ENCODE measurements at places on chromosomes 7 and 10. TPM values are rescaled to one million over a fixed set of nuclear protein-coding genes. Genes with fewer than 3 reads are reported as not detected.

DNA sequence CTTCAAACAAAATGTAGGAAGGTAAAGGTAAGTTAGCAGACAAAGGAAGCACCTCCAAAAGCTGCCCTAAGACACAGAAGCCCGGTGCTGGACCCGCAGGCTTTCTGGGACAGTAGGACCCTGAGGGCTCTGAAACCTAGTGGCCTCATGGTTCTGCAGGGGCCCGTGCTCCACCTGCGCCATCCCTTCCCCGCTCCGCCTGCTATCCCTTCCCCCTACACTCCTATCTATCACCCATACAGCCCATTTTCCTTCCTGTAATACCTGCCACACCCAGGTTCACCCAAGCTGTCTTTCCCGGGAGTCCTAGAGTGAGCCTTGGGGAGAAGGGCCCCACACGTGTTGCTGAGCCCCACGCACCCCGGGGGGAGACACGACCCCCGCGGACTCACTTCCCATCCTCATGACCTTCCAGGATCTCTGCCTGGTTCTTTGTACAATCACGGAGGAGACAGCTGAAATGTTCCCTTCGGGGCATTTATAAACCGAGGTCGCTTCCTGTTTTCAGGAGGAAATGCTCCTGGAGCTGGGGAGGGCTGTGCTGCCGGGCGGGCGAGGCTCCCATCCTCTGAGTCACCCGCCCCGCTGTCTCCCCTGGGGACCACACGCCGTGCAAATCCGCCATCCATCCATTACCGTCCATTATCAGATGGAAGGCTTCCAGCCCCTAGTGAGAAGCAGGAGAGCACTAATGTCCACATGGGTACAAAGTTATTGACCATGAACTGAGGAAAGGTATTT lies 251.7 kb upstream of the PITRM1 start:
- H3K4me1 ChIP-seq, result peaks cover 2% of the 10 kb centered on the region
- no peaks in the 10 kb centered on the region for H3K27me3 ChIP-seq
- no peak for DNase-seq
- peak overlapping the region; percentile 54 for H3K27ac ChIP-seq
- no peak overlapping the region for H3K4me3 ChIP-seq

DNA sequence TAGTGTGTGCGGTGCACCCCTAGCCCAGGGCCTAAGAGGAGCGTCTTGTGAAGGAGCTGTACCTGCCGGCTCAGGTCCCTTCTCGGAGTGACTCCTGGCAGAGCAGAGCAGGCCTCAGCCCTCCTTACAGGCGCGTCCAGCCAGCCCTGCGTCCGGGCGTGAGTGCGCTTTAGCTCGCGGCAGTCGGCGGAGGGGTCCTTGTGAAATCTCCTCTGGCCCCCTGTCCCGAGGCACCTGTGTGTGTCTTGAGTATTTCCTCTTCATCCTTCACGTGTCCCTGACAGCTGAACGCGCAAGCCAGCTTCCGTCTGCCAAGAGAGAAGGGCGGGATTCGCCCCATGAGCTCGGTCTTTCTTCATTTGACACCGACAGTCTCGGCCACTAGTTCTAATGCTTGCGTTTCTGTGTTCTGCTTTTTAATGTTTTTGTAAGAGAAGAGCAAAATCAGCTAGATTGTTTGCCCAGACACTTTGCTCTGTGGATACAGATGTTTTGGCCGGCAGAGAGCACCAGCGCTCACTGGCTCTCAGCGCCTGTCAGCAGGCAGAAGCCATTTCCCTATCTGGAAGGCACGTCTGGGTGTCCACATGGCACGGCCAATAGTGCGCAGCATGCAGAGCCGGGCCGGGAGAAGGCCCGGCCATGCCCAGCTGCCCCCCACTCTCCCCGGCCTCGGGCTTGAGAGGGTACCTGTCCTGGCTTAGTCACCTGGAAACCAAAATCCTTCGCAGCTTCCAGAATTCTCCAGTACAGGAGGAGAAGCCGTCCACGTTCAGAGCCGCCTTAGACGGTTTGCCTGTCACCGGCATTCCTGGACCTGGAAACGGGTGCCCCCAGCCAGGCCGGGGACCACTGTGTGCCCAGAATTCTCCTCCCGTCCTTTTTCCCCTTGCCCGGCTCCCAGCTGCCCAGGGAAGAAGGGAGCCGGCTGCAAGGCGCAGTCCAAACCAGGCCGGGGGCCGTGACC lies 7.0 kb downstream of the GET4 start:
- no peak for DNase-seq
- no peak overlapping the region for H3K4me3 ChIP-seq
- H3K27me3 ChIP-seq, result no peaks in the 10 kb centered on the region
- peak overlapping the region; percentile 57 for H3K27ac ChIP-seq
- H3K4me1 ChIP-seq, result peaks cover 86% of the 10 kb centered on the region

DNA sequence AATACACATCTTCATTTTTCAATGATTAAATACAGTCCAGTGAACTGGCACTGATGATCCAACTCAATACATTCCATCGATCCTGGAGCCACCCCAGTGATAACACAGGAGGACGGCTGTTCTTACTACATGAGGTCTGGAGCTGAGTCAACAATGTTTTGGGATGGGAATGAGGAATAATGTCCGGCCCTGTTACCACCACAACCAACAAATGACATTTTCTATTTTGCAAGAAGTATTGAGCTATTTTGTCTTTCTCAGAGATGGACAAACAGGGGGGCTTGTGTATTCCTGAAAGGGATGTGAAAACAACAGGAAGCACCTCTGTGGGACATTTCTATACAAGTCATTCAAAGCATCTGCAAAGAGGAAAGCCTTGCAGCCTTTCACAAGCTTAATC lies 249.2 kb downstream of the PARD3 start:
- H3K36me3 ChIP-seq, result no peaks in the 10 kb centered on the region
- no peak for DNase-seq
- no peak overlapping the region for H3K27ac ChIP-seq
- no peak overlapping the region for H3K4me3 ChIP-seq
- H3K4me1 ChIP-seq, result peaks cover 11% of the 10 kb centered on the region

DNA sequence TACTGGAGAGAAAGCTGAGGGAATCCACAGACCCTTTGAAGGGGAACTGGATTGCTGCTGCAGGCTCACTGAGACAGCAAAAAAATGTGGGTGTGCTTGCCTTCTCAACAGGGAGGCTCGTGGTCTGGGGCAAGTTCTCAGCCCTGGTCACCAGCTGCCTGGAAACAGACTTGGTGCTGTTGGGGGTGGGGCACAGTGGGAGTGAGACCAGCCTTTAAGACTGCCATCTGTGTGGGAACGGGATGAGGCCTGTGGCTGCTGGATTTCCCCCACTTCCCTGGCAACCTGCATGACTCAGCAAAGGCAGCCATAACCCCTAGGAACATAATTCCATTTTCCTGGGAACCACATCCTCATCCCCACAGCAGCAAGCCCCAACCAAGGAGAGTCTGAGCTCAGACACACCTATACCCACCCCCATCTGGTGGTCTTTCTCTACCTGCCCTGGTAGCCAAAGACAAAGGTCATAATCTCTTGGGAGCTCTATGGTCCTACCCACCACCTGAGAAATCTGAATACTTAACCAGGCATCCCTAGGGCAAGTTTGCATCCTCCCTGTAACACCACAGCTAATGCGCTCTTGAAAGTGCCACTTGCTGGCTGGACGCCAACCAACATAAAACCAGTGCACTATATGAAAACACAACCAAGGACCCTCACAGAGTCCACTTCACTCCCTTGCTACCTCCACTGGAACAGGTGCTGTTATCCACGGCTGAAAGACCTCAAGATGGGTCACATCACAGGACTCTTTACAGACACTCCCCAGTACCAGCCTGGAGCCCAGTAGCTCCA lies 45.0 kb upstream of the TFEC start:
- H3K27ac ChIP-seq, result no peak overlapping the region
- no peaks in the 10 kb centered on the region for H3K4me1 ChIP-seq

GRCh38 chr7:134854816-134855215 lies 75.4 kb downstream of the CALD1 start:
- no peaks in the 10 kb centered on the region for H3K27me3 ChIP-seq
- peaks cover 2% of the 10 kb centered on the region for H3K4me1 ChIP-seq
- no peak overlapping the region for H3K27ac ChIP-seq
- DNase-seq, result no peak

DNA sequence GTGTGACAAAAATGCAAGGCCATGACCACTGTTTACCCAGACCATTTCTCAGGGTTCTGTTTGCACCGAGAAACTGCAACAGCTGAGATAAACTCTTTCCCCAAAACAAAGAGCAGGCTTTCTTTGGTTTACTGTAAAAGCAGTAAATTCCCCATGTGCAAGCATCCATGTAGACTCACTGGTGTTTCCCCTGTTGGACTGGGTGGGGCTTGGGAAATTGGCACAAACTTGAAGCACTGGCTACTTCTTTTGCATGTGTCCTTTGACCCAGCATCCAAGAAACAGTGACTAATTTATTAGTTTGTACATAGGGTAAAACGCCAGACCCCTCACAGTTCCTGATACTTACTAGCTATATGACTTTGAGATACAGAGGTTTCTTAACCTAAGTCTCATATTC lies 12.3 kb downstream of the IQUB start:
- H3K4me1 ChIP-seq, result no peaks in the 10 kb centered on the region
- H3K27me3 ChIP-seq, result no peaks in the 10 kb centered on the region
- no peak overlapping the region for H3K4me3 ChIP-seq
- DNase-seq, result no peak
- H3K27ac ChIP-seq, result no peak overlapping the region

DNA sequence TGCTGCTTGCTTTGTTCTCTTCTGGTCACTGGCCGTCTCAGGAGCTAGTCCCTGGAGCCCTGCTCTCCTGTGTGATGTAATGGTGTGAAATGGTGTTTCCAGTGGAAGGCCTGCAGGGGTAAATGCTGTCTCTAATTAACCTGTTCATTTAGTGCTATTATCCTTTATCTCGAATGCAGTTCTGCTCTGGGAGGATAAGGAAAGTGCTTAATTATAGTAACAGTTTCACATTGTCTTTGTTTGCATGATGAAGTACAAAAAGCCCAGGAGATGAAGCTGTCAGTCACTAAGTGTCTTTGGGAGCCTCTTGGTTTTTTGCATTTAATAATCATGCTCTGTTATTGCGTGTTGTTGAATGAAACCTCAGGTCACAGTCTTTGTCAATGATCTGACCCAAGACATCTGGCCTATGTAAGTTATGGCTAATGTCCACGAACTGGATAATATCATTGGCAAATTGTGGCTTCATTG lies 755.3 kb upstream of the GALNT17 start:
- H3K4me1 ChIP-seq, result peaks cover 18% of the 10 kb centered on the region
- no peak for DNase-seq
- H3K4me3 ChIP-seq, result no peak overlapping the region
- H3K27me3 ChIP-seq, result no peaks in the 10 kb centered on the region
- H3K27ac ChIP-seq, result no peak overlapping the region

DNA sequence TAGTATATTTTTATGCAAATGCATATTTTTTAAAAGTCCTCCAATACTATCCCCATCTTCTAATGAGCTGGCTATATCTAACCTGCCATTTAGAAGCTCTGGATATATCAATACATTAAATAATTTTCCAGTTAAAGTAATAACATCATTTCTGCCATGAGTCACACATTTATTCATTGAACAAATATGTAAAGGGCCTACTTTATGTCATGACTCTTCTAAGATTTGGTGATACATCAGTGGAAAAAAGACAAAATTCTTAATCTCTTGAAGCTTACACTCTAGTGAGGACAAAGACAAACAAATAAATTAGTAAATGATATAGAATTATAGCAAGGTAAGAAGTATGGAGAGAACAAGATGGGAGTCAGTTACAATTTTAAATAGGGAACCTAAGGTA lies 716.8 kb upstream of the LRRTM3 start:
- DNase-seq, result no peak
- H3K27ac ChIP-seq, result no peak overlapping the region
- no peak overlapping the region for H3K4me3 ChIP-seq
- H3K36me3 ChIP-seq, result no peaks in the 10 kb centered on the region

GRCh38 chr7:114944745-114945625 lies 23.1 kb downstream of the MDFIC start:
- H3K27ac ChIP-seq, result no peak overlapping the region
- H3K4me1 ChIP-seq, result peaks cover 4% of the 10 kb centered on the region
- no peak for DNase-seq
- no peaks in the 10 kb centered on the region for H3K27me3 ChIP-seq

GRCh38 chr10:91090761-91091529 lies 129.5 kb upstream of the PCGF5 start:
- no peak overlapping the region for H3K27ac ChIP-seq
- DNase-seq, result no peak
- no peaks in the 10 kb centered on the region for H3K4me1 ChIP-seq
- H3K36me3 ChIP-seq, result no peaks in the 10 kb centered on the region
- H3K27me3 ChIP-seq, result no peaks in the 10 kb centered on the region
- H3K4me3 ChIP-seq, result no peak overlapping the region

DNA sequence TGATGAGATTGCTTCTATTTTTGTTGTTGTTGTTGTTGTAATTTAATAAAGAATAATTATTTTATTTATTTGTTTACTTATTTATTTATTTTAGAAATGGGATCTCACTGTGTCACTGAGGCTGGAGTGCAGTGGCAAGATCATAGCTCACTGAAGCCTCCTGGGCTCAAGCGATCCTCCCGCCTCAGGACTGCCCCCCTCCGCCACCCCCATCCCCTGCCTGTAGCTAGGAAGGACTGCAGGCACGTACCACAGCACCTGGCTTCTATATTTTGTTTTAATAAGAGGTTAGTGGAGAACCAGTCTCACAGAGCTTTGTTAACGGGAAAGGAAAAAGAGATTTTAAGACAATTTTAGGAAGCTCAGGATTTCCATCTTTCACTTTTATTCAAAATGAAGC lies 19.5 kb upstream of the SMC3 start:
- peaks cover 4% of the 10 kb centered on the region for H3K4me1 ChIP-seq
- no peaks in the 10 kb centered on the region for H3K36me3 ChIP-seq
- no peak for DNase-seq
- no peak overlapping the region for H3K4me3 ChIP-seq
- no peak overlapping the region for H3K27ac ChIP-seq

GRCh38 chr7:50528266-50529092 lies 36.7 kb downstream of the DDC start:
- no peak overlapping the region for H3K4me3 ChIP-seq
- H3K27ac ChIP-seq, result peak overlapping the region; percentile 45
- no peaks in the 10 kb centered on the region for H3K27me3 ChIP-seq
- no peaks in the 10 kb centered on the region for H3K36me3 ChIP-seq
- DNase-seq, result no peak

DNA sequence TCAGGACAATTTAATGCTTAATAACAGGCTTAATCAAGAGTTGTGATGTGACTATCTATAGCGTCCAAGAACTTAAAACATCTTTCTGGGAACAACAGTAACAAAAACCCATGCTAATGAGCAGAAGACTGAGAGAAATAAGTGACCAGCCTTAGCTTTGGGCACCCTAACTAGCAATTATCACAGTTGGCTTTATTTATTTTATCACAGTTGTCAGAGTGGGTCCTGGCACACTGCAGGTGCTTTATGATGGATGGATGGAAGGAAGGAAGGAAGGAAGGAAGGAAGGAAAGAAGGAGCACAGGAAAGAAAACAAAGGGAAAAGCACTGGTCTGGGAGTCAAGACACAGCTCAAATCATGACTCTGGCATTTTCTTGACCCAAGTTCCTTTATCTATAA lies 181.1 kb downstream of the SKAP2 start:
- no peak for DNase-seq
- H3K36me3 ChIP-seq, result no peaks in the 10 kb centered on the region
- no peak overlapping the region for H3K4me3 ChIP-seq
- H3K27me3 ChIP-seq, result no peaks in the 10 kb centered on the region
- H3K27ac ChIP-seq, result no peak overlapping the region

- H3K27ac ChIP-seq, result no peak overlapping the region
- no peak overlapping the region for H3K4me3 ChIP-seq
- DNase-seq, result no peak
- no peaks in the 10 kb centered on the region for H3K27me3 ChIP-seq
Observed at GRCh38 chr10:91444211-91445182, 34.4 kb downstream of the HECTD2 start.

Gene SGCE
- 55.8 TPM for total RNA-seq

Gene MKLN1
- total RNA-seq, result 48.4 TPM

Gene IL6
- total RNA-seq, result not detected

Gene NKX2-3
- total RNA-seq, result 0.09 TPM

Gene ATRNL1
- 9.3 TPM for total RNA-seq

Gene CALN1
- 0.84 TPM for total RNA-seq
